ENCODE measurements at places on chromosomes 12 and 14. TPM values are rescaled to one million over a fixed set of nuclear protein-coding genes. Genes with fewer than 3 reads are reported as not detected.

CLEC12A gene
- 5.2 TPM for total RNA-seq

DNA sequence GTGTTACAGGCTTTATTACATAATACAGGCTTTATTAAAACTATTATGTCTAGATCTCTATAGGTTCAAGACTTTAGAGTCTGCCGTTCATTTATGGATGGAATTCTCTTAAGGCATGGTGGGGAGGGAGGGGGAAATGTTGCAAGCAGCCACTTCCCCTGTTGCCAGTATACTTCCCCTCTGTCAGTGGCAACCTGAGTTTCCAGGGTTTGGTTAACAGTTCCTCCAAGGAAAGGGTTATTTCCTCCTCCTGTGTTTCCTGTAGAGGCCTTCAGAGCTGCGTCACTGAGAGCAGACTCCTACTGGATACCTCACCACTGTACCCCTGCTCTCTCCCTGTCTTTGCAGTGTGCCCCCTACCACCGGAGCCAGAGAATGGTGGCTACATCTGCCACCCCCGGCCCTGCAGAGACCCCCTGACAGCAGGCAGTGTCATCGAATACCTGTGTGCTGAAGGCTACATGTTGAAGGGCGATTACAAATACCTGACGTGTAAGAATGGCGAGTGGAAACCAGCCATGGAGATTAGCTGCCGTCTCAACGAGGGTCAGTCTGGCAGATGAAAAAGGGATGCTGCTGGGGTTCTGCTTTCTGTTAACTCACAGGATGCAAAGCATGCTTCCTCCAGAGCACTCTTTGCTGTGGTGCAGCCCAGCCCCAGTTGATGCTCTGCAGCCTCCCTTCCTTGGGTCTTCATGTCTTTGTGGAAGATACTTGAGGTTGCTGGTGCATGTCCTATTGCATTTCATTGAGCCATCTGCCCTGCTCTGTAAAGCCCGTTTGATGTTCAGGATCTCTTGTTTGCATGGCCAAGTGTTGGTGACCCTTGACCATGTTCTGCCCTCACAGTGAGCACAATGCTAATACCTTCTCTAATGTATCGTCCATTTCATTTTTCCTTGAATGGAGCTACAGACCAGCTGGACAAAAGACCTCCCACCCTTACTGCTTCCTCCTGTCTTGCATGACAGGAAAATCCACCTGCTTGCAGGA lies 63.6 kb upstream of the SRSF5 start:
- H3K4me1 ChIP-seq = peaks cover 60% of the 10 kb centered on the region
- peak overlapping the region; percentile 14 for H3K27ac ChIP-seq
- H3K4me3 ChIP-seq = peak overlapping the region; percentile 4
- H3K27me3 ChIP-seq = no peaks in the 10 kb centered on the region
- H3K36me3 ChIP-seq = peaks cover 40% of the 10 kb centered on the region

DNA sequence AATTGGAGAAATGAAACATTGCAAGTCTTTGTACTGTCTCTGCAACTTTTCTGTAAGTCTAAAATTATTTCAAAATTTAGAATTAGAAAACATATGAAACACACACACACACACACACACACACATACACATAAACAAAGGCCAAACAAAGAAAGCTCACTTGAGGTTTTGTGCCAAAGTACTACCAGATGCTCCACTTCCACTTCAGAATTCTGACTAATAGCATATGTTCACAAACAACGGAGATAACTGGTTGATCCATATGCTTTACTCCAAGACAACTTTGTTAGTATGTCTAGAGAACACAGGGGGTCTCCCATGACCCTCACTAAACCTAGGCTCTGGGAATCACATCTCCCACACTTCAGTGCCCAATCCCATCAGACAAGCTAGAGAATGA lies 133.8 kb upstream of the CLEC14A start:
- no peak for DNase-seq
- H3K4me3 ChIP-seq = no peak overlapping the region
- no peaks in the 10 kb centered on the region for H3K36me3 ChIP-seq
- H3K4me1 ChIP-seq = no peaks in the 10 kb centered on the region

CD69 gene
- 111 TPM for total RNA-seq

GRCh38 chr12:66709457-66709773 lies 30.5 kb upstream of the GRIP1 start:
- peaks cover 21% of the 10 kb centered on the region for H3K4me1 ChIP-seq
- H3K4me3 ChIP-seq = peak overlapping the region; percentile 65
- peaks cover 6% of the 10 kb centered on the region for H3K36me3 ChIP-seq
- H3K27me3 ChIP-seq = peaks cover 3% of the 10 kb centered on the region

- H3K4me3 ChIP-seq = no peak overlapping the region
- no peaks in the 10 kb centered on the region for H3K4me1 ChIP-seq
- DNase-seq = peak; percentile 41
- no peaks in the 10 kb centered on the region for H3K27me3 ChIP-seq
Measured at GRCh38 chr12:26614011-26614616, 218.9 kb downstream of the ITPR2 start.

CYP46A1 gene
- total RNA-seq = 0.26 TPM

C1R gene
- 4.6 TPM for total RNA-seq

GRCh38 chr14:72621387-72622065 lies 272.4 kb downstream of the DPF3 start:
- no peak overlapping the region for H3K27ac ChIP-seq
- no peak overlapping the region for H3K4me3 ChIP-seq
- H3K4me1 ChIP-seq = peaks cover 2% of the 10 kb centered on the region
- no peak for DNase-seq

DNA sequence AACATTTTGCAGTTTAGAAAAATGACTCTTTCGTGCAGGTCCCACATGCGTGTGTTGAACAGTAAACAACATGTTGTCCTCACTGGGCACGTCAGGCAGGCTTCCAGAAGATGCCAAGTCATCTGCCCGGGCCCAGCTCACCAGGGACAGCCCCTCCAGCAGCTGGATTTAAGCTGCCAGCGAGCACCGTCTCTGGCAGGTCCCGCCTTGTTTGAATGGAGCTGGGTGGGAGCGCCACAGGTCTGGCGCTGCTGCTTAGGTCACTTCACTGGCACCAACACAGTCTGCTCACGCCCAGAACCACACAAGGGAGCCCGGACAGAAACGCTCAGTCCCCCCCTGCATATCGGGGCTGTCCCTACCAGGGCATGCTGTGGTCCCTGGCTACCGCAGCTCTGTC lies 33.1 kb upstream of the MMP17 start:
- DNase-seq = no peak
- H3K27ac ChIP-seq = no peak overlapping the region
- H3K27me3 ChIP-seq = no peaks in the 10 kb centered on the region

DNA sequence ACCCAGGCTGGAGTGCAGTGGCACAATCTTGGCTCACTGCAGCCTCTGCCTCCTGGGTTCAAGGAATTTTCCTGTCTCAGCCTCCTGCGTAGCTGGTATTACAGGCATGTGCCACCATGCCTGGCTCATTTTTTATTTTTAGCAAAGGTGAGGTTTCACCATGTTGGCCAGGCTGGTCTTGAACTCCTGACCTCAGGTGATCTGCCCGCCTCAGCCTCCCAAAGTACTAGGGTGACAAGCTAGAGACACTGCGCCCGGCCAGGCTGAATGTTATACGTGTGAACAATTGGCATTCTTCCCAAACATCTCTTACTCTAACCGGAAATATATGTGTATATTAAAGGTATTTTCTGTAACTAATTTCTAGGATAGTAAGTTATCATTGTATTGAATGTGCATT lies 13.2 kb upstream of the LIMA1 start:
- H3K27ac ChIP-seq = no peak overlapping the region
- H3K4me3 ChIP-seq = no peak overlapping the region
- no peaks in the 10 kb centered on the region for H3K27me3 ChIP-seq
- H3K4me1 ChIP-seq = no peaks in the 10 kb centered on the region
- H3K36me3 ChIP-seq = peaks cover 2% of the 10 kb centered on the region

GRCh38 chr12:97556302-97556779 lies 93.7 kb downstream of the RMST start:
- no peak overlapping the region for H3K4me3 ChIP-seq
- H3K4me1 ChIP-seq = no peaks in the 10 kb centered on the region
- H3K27ac ChIP-seq = no peak overlapping the region
- no peaks in the 10 kb centered on the region for H3K36me3 ChIP-seq

- H3K27ac ChIP-seq = no peak overlapping the region
- H3K4me1 ChIP-seq = no peaks in the 10 kb centered on the region
- no peaks in the 10 kb centered on the region for H3K27me3 ChIP-seq
- DNase-seq = no peak
Measured at GRCh38 chr12:131330106-131330815, 376.6 kb downstream of the ADGRD1 start.

MORN3 gene
- 6.2 TPM for total RNA-seq

- peaks cover 14% of the 10 kb centered on the region for H3K4me1 ChIP-seq
- peaks cover 18% of the 10 kb centered on the region for H3K27me3 ChIP-seq
- H3K4me3 ChIP-seq = peak overlapping the region; percentile 40
Measured at GRCh38 chr14:103521951-103522563, 573 bp downstream of the CKB start.

SFSWAP gene
- 65.5 TPM for total RNA-seq

INHBE gene
- not detected for total RNA-seq

CIROP gene
- total RNA-seq = not detected

GRCh38 chr12:26246483-26247164 lies 51.3 kb downstream of the SSPN start:
- H3K27ac ChIP-seq = no peak overlapping the region
- H3K4me1 ChIP-seq = peaks cover 4% of the 10 kb centered on the region
- peaks cover 5% of the 10 kb centered on the region for H3K27me3 ChIP-seq
- no peak for DNase-seq

GRCh38 chr12:22514875-22515274 lies 29.5 kb downstream of the C2CD5 start:
- H3K4me3 ChIP-seq = no peak overlapping the region
- H3K36me3 ChIP-seq = peaks cover 15% of the 10 kb centered on the region
- no peaks in the 10 kb centered on the region for H3K27me3 ChIP-seq
- DNase-seq = no peak
- H3K27ac ChIP-seq = no peak overlapping the region
- no peaks in the 10 kb centered on the region for H3K4me1 ChIP-seq

NKX2-1 gene
- not detected for total RNA-seq

TULP3 gene
- total RNA-seq = 8.1 TPM

DNA sequence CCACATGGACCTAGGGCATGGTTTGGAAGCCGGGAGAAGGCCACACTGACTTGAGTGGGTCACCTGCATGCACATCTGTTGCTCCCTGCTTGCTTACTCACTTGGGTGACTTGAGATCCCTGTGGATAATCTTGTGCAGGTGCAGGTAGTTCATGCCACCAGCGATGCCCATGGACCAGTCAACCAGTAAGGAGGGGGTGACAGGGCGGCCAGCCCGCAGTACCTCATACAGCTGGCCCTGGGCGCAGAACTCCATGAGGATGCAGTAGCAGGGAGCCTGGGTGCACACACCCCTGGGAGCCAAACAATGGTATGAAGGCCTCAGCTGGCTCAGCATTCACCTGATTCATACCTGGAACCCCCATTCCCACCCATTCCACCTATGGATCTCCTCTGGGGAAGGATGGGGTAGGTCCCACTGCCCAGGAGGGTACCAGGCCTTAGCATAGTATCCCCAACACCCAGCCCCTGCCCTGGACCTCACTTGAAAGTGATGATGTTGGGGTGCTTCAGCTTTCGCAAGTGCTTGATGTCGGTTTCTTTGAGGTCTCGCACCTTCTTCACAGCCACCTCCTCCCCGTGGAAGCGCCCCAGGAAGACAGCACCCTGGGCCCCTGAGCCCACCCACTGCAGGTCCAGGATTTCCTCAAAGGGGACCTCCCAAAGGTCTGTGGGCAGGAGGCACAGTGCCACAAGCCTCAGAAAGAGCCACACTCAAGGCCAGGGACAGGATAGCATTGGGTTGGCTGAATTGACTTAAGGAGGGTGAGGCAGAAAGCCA lies 13.1 kb downstream of the MAP3K12 start:
- H3K27me3 ChIP-seq = no peaks in the 10 kb centered on the region
- peaks cover 24% of the 10 kb centered on the region for H3K36me3 ChIP-seq
- H3K4me3 ChIP-seq = no peak overlapping the region
- no peak for DNase-seq
- H3K27ac ChIP-seq = peak overlapping the region; percentile 64

DNA sequence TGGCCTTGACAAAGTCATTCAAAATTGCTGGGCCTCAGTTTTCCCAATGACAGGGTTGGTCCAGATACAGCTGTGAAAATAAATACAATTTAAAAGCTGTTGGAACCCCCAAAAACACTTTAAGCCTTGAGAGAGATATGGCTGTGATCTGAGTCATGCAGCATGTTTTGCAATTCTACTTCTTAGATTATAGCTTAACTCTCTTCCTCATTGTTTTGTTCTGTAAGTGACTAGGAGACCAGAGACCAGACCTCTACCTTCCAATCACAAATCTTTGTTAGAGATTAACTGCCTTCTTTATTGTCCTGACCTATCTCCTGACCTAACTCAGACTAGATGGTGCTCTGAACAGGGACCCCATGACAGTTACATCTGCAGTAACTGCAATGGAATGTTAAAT lies 198.1 kb downstream of the STXBP6 start:
- no peak for DNase-seq
- no peak overlapping the region for H3K4me3 ChIP-seq
- H3K27ac ChIP-seq = no peak overlapping the region
- no peaks in the 10 kb centered on the region for H3K4me1 ChIP-seq

DNA sequence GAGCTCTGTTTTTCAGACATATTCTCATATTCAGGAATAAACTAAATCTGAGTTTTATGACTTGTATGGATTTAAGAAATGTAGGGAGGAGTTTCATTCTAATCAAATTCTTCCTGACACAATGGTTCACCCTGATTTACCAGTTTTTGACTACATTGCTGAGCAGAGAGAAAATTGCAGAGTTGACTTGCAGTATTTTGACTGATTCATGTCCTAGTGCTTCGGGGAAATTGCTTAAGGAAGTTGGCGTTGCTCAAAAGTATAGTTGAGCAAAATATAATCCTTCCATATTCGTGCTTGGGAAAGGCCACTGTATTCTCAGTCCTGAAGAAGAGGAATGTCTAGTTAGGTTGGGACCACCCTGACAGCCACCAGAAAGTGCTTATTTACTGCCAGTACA lies 1.3 kb upstream of the TWF1 start:
- peaks cover 21% of the 10 kb centered on the region for H3K4me1 ChIP-seq
- H3K36me3 ChIP-seq = peaks cover 5% of the 10 kb centered on the region
- H3K27ac ChIP-seq = peak overlapping the region; percentile 100

- no peak for DNase-seq
- no peaks in the 10 kb centered on the region for H3K27me3 ChIP-seq
- peaks cover 11% of the 10 kb centered on the region for H3K36me3 ChIP-seq
- no peak overlapping the region for H3K4me3 ChIP-seq
- H3K27ac ChIP-seq = no peak overlapping the region
- H3K4me1 ChIP-seq = peaks cover 3% of the 10 kb centered on the region
Measured at GRCh38 chr12:32734952-32735351, 20.7 kb downstream of the YARS2 start.

DNA sequence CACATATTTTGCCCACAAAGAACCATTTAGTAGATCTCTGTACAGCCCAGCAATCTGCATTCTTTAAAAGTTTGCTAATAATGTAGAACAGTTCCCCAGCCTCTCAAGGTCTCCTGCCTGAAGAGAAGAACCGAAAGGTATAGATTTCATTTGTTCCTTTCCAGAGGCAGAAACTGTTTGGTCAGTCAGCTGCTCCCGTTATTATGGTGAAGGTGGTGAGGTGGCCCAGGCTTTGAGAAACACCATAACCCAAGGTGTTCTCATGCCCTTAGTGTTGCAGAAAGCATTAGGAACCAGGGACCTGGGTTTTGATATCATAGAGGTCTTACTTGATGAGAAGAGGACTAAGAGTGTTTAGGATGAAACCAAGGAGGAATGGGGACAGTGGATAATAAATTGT lies 65.3 kb downstream of the SUSD6 start:
- H3K4me3 ChIP-seq = no peak overlapping the region
- peaks cover 57% of the 10 kb centered on the region for H3K4me1 ChIP-seq

CPNE6 gene
- total RNA-seq = not detected

LRP6 gene
- 1.1 TPM for total RNA-seq
